ENCODE measurements at places on chromosomes 1 and 21.
A peak's percentile ranks its signal among the peaks of the same experiment; 100 is the strongest.

- no peak for DNase-seq
Measured at GRCh38 chr1:10649517-10650201, 146.8 kb downstream of the CASZ1 start.

- no peak for DNase-seq
Measured at GRCh38 chr1:178574345-178574744, 61.4 kb downstream of the TEX35 start.

- no peak for DNase-seq
Measured at GRCh38 chr1:17272066-17272465, 23.2 kb downstream of the PADI3 start.

DNA sequence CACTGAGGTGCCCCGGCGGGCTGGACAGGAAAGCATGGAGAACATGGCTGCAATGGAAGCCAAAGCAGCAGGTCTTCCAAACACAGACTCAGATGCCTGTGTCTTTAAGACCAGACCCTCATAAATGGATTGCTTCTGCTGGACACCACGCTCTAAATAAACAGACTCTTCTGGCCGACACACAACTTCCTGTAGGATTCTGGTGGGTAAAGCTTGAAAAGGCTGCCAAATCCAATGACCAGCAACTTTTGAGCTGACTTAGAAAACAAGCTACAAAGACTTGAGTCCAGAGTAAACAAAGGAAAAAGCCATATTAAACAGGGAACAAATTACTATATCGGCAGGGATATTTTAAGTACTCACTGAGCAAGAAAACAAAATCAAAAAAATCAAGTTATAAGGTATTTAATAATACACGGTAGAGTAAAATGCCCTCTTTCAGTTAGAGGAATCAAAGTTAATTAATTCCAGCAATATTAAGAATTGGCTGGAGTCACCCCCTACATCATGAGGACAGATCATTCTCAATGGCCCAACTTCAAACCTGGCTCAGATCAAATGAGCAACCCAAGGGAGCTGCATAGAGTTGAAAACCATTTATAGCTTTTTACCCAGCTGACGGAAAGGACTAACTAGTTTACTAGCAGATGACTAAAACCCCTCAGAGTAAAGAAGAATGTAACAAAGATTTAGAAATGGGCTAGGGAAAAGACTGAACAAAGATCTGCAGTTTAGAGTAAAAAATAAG, 102.4 kb downstream of the TGFBR3 start:
- no peak for DNase-seq

DNA sequence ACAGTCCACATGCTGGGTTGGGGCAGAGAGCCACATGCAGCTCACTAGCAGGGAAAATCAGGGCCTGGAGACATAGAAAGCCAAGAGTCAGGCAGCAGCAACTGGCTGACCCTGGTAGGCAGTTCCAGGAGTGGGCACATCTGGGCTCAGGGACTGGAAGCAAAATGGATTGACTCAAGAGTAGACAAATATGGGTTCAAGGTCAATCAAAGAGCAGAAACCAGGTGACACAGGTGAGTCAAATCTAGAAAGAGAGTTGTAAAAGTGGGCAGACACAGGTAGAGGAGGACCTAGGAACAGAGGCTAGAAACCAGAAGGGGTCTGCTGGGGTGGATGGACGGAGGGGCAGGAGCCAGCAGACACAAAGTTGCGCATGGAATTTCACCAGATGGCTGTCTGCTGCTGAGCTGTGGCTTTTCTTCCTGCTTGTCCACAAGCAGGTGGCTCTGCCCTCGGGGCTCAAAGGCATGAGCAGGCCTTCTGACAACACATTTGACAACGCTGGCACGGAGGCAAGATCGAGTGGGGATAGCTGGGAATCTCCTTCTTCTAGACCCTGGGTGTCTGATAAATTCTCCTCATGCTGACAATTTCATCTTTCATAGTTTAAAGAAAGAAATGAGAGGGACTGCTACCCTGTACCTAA, 40.8 kb upstream of the IGSF3 start:
- DNase-seq: no peak

GRCh38 chr1:246159279-246160227, 347.5 kb downstream of the SMYD3 start:
- DNase-seq: peak; percentile 74

GRCh38 chr1:16252912-16253311, 15.9 kb upstream of the CPLANE2 start:
- DNase-seq: no peak

DNA sequence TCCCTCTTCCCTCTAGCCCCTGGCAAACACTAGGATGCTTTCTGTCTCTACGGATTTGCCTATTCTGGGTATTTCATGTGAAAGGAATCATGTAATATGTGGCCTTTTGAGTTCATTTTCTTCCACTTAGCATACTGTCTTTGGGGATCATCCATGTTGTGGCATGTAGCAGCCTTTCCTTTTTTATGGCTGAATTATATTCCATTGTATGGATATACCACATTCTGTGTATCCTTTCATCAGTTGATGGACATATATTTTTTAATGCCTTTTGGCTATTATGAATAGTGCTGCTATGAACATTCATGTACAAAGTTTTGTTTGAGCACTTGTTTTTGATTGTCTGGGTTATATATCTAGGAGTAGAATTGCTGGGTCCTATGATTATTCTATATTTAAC, 258.4 kb upstream of the CSF3R start:
- DNase-seq: no peak

- peak; percentile 41 for DNase-seq
Measured at GRCh38 chr1:6601923-6602668, 573 bp downstream of the KLHL21 start.

GRCh38 chr1:192763243-192763642, 45.6 kb upstream of the RGS2 start:
- DNase-seq: no peak

DNA sequence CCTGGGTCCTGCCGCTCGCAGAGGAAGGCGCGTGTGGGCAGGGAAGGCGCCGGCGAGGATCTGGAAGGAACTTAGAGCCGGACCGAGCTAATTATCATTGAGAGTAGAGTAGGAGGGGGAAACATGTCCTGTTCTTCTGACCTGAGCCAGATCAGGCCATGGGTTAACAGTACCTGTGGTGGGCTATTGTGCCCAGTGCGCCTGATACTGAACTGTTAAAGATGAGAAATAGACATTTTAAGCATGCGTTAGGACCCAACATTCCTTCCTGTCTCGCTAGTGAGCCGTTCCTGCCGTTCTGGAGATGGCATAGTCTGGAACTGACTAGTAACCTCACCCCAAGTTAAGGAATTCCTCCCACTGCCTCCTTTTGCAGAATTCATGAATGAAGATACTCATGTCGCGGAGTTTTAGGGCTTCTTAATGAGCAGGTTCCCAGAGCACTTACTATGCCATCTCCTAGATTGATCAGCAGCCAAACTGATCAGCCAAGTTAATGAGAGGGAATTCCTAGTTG, 870 bp downstream of the STRIP1 start:
- peak; percentile 27 for DNase-seq

DNA sequence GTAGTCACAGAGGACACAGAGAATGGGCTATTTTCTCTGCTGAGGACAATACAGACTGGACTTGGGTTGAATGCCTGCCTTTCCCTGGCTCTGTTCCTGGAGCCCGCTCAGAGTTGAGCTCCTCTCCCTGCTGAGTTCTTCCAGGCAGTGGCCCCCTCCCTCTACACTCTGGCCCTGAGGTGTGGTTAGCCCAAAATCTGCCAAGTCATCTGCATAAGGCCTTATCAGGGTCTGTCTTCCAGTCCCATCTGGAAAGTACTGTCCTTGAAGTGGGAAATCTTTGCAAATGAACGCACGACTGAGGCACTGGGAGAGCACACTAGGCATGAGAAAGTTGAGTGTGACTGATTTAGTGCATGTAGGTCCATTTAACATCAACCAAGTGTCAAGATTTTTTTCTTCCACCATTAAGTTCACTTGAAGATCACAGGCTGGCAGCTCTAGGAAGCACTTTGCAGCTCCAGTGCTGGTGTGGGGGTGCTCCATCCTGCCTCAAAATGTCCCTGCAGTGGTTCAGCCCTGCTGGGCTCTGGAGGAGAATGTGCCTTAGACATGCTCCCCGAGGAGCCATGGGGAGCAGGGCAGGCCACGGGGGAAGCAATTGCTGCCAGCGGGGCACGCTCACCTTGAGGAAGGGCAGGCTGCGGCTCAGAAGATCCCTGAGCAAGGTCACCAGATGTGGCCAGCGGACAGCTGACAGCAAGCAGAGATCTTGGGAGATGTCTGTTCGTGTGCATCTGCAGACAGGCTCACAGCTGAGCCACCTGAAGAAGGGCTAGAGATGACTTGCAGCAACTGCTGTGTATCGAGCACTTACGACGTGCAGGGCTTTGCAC, 41.5 kb downstream of the IER5 start:
- DNase-seq: no peak

GRCh38 chr1:177978530-177978929, 8.7 kb upstream of the SEC16B start:
- DNase-seq: no peak

DNA sequence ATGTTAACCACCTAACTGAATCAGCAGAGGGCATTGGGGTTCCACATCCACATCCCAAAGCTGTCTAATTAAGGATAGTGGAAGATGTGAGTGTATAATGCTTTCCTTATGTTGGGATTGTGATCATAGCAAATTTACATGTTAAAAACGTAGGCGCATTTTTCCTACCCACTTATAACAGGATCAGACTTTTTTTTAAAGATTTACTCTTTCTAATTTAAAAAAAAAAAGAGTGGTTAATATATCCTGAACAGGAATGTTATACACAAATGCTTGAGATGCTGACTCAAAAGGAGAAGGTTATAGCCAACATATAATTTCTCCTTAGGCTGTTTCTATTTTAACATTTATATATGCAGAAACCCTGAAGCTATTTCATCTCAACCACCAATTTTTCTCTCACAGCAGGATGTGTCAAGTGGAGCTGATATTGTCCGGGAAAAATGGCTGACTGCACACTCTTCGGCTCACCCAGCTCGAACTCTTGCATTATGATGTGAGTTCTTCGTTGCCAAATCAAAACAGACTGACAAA, 40.3 kb downstream of the RGS5 start:
- no peak for DNase-seq

DNA sequence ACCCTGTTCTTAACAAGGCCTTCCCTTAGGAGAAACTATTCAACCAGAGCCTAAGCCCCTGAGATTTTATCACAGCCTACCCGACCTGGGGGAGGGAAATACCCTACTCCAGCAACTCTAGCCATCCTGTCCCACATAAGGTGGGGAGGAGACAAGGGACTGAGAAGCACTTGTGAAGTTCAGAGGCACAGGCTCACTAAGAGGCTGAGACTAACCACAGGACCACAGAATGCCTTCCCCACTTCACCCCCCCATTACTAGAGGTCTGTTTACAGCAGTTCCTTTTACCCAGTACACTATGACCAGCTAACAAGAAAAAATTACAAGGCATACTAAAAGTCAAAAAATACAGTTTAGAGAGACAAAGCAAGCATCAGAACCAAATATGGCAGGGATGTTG, 86.8 kb downstream of the TEX35 start:
- no peak for DNase-seq

Measured in foreskin melanocyte (primary cell).